ENCODE measurements at places on chromosomes 6 and 20.

DNA sequence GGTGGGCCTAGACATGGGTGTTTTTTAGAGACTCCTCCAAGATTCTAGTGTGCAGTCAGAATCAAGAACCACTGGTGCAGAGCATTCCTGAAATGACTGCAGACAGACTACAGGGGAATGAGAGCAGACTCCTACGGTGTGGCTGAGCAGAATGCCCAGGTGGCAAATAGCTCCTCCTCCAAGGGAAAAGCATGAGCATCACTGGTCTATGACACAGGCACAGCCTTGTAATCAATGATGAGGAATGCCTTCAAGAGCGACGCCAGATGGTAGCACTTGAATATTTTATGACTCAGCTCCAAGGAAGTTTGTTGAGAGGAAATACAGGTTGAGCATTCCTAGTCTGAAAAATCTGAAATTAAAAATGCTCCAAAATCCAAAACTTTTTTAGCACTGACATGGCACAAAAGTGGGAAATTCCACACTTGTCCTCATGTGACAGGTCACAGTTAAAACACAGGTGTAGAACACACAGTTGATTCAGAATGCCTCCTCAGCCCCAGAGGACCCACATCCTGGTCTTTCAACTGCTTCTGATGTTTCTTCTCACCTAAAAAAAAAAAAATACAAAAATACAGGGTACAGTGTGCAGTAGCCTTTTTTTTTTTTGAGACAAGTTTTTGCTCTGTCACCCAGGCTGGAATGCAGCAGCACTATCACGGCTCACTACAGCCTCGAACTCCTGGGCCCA lies 10.6 kb upstream of the FAM8A1 start:
- peak; percentile 19 for DNase-seq

- DNase-seq, result no peak
These were observed 225.9 kb downstream of the PTPRT start for GRCh38 chr20:42963796-42964195.

- no peak for DNase-seq
These were observed 12.4 kb upstream of the KIAA0408 start for GRCh38 chr6:127471379-127472255.

GRCh38 chr6:84093441-84094435 lies 60.2 kb downstream of the MRAP2 start:
- DNase-seq, result no peak

GRCh38 chr6:154606457-154606856 lies 96.0 kb upstream of the CNKSR3 start:
- no peak for DNase-seq

- DNase-seq, result no peak
These were observed 285.3 kb downstream of the HIVEP2 start for GRCh38 chr6:142659661-142660060.

- no peak for DNase-seq
These were observed 414.3 kb downstream of the SAMD5 start for GRCh38 chr6:147922799-147923198.

GRCh38 chr6:45850378-45851033 lies 165.2 kb downstream of the CLIC5 start:
- no peak for DNase-seq

GRCh38 chr20:44805979-44806620 lies 4.2 kb downstream of the RIMS4 start:
- peak; percentile 53 for DNase-seq
